HS-5 (cell line): ENCODE measurements at places on chromosomes 2 and 18.

GRCh38 chr18:37442477-37442876 lies 123.1 kb downstream of the CELF4 start:
- no peak for DNase-seq

- no peak for DNase-seq
These were observed 7.0 kb upstream of the MBP start for GRCh38 chr18:77139619-77140018.

- DNase-seq, result no peak
These were observed 186.5 kb upstream of the TPO start for GRCh38 chr2:1226766-1227165.

- no peak for DNase-seq
These were observed 81.2 kb upstream of the TXNDC2 start for GRCh38 chr18:9804517-9805104.

DNA sequence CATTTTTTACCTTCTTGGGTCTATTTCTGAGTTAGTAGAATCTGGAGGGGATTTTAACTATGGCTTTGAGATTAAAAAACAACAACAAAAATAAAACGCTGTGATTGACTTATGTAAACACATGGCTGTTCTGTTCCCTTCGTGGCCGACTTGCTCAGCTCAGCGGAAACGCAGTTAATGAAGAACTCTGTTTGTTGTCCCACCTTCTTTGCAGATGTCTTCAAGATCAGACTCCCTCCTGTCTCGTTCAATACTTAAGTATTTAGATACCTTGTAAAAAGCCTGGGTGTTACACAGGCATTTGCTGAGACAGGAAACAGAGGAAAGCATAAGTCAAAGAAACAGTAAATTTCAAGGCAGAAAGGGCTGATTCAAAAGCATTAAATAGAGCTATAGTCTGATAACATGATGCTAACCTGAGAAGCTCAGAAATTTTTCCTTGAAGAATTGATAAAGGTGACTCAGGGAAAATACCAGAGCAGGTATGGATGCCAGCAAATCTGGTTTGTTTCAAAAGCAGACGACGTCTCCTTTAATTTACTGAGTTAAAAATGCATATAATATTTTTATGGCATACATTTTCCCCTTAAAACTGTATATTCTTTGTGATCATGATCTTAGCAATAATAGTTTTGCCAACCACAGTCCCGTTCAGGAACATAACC lies 21.7 kb upstream of the POLI start:
- DNase-seq, result no peak

GRCh38 chr2:230940471-230940815 lies 15.4 kb upstream of the GPR55 start:
- no peak for DNase-seq

- DNase-seq, result no peak
These were observed 617.5 kb upstream of the CHAC2 start for GRCh38 chr2:53150146-53150545.

DNA sequence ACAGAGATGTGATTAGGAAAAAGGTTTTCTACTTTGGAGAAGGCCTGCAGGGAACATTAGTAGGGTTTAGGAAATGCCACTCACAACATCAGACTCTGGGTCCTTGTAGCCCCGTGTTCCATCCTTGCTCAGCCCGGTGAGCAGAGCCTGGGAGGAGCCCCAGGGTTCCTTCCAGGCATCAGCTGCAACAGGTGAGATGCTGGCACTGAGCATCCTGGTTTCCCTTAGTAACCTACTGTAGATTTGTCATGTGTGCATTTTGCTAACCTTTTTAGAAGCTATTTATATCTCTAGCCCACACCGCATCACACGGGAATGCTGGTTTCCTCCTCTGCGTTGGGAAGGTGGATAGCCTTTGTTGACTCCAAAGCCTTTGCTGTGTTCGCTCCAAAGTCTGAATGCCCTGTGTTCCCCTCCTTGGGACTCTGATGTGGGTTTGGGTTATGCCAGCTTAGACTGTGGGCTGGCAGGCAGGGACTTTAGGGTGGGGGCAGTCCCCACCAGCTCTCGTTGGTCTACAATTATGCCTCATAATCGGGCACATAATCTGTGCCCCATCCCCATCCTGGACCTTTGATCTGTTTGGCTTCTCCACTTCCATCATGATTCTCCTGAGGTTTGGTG lies 69.3 kb downstream of the TMEM247 start:
- no peak for DNase-seq

GRCh38 chr2:105744091-105744908 lies 412 bp upstream of the NCK2 start:
- no peak for DNase-seq

- no peak for DNase-seq
These were observed 76.6 kb downstream of the LONRF2 start for GRCh38 chr2:100245681-100246080.

GRCh38 chr2:157075924-157076323 lies 181.6 kb upstream of the GALNT5 start:
- DNase-seq, result no peak

- DNase-seq, result no peak
These were observed 27.5 kb downstream of the MYO7B start for GRCh38 chr2:127562936-127563335.

GRCh38 chr2:39839261-39839848 lies 60.3 kb upstream of the THUMPD2 start:
- DNase-seq, result no peak

DNA sequence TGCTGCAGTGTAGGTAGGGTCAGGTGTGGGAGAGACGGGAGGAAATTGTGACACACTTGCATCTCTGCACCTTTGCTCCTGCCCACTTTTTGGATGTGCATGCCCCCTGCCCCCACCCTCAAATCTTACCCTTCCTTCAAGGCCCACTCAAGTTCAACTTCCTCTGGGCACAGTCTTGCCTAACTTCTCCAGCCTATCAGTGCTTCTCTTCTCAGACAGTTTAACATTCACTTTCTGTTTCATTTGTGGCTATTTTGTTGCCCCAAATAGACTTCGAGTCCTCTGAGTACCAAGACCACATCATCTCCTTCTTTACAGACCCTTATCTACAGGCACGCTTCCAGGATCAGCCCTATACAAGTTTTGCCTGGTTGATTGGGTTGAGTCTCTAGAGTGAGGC lies 2.7 kb downstream of the ST8SIA5 start:
- DNase-seq, result no peak

DNA sequence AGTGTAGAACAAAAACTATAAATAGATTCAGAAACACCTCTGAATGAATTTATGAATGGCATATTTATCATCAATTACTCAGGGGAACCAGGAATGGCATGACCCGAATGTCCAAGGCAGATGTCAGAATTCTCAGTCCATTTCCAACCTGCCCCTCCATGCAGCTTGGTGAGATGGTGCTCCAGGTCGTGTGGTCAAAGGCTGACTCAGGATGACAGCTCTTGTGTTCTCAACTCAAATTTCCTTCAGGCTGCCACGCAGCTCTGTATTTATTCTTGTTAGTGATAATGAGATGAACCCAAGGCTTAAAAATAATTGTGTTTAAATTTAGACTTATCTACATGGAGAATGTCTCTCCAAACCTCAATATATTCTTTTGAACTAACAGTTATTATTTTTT lies 146.9 kb downstream of the METTL4 start:
- DNase-seq, result no peak

DNA sequence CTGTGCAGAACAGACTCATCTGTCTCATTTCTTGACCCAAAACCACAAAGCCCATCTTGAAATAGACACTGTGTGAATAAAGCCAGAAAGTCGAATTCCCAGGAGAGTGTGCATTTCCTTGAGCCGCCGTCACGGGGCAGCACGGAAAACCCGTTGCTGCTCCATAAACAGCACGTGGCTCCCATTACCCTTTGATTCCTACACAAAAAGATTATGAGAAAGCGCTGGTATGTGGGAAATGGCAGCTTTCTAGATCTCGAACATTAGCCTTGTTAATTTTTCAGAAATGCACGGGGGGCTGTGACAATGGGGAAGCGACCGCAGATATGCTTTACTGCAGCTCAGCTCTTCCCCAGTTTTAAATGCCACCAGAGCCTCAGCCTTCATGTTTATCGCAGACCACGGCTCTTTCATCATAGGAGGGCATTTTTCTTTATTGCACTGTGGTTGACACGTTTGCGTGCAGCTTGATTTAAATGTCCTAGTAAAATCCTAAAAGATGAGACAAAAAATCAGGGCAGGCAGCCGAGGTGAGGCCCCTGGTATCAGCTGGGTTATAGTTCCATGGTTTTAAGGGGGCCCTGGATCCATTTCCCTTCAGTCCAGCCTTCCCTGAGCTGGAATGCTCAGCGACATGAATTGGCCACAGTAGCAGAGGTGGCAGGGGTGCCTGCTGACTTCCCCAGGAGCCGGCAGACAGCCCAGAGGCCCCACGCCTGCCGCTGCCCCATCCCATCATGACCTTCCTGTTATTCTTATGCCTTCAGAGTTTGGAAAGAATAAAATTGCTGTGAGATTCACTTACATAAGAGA lies 249.3 kb downstream of the NDUFA10 start:
- DNase-seq, result no peak

DNA sequence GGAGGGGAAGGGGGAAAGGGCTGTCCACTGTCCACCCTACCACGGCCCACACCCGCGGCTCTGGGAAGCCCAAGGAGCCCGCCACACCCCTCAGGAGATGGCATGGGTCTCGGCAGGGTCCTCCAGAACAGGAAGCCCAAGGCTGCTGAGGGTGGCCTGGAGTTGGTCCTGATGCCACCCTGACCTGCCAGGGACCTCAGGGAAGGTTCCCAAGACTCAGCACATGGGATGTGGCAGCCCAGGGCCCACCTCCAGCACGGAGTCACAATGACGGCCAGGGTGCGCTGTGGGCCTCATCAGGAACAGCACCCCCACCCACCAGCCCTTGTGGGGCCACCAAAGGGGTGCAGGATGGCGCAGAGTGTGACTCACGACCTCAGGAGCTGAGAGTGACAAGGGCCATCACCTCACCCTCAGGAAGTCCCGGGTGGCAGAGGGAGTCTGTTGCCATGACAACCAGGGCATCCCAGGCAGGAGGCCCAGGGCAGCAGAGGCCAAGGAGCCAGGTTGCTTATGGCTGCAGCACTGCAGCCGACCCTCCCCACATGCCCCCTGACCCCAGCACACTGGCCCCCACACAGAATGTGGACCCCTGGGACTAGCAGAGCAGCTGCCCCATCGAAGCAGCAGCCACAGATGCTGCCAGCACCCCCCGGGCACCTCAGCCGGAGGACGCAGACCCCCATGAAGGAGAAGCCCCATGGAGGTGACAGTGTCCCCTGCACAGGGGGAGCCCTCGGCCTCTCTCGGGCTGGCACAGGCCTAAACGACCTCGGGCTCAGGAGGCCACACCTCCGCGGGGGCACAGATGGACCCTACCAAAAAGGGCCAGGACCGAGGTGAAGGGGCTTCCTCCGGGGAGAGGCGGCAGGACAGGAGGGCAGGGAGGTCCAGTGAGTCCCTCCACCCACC lies 34.3 kb downstream of the KIF1A start:
- DNase-seq, result no peak

- no peak for DNase-seq
These were observed 37.5 kb upstream of the TTN start for GRCh38 chr2:178844701-178845100.

- no peak for DNase-seq
These were observed 67.3 kb upstream of the UPP2 start for GRCh38 chr2:158034198-158034866.

DNA sequence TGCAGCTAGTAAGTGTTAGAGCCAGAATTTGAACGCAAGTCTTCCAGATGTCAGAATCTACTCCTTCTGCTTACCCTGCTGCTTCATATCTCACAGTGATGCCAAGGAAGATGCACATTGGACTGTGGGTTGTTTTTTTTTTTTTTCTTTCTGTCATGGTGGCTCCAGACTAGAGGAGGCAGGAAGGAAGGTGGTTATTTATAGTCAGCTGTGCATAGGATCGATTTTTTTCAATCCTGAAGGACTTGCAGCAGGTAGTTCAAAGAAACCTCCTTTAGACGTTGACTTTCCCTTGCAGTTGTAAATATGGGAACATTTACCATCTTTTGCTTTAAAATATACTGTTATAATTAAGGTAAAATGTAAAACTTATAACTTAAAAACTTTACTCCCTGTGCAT lies 17.3 kb downstream of the NEDD4L start:
- DNase-seq, result no peak

- DNase-seq, result no peak
These were observed 11.4 kb downstream of the G6PC2 start for GRCh38 chr2:168912466-168912865.

DNA sequence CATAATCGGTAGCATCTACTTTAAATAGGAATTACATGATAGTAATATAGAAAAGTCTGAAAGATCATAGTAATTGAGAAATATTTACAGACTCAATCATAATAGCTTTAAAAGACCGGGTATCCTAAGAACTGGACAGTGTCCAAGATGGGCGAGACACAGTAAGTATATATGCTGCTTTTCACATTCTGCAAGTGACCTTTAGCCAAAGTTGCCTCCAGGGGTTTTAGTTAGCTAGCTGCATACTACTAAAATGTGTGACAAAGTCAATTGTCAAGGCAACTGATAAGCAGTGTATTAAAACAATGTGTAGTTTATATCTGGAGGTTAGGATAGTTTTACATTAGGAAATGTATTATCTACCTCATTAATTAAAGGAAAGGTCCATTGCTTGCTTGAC lies 24.6 kb downstream of the CD302 start:
- no peak for DNase-seq

- DNase-seq, result no peak
These were observed 390.6 kb downstream of the CTNNA2 start for GRCh38 chr2:79903222-79904000.

DNA sequence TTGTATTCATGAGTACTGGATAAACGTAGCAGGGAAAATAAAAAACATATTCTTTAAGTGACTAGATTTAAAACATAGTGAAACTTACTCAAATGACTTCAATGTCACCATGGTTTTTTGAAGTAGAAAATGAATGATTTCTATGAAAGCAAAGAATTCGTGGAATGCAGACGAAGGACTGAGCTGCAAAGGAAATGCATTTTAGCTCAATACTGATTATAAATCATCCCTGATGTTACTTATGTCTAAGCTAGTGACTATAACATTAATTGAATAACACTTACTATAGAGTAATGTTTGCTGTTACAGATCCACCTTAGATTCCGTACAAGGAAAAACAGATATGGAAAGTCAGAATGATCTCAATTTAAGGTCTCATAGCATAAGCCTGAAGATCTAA lies 1257.7 kb upstream of the CDH2 start:
- DNase-seq, result no peak

GRCh38 chr2:160043265-160043664 lies 19.1 kb downstream of the PLA2R1 start:
- no peak for DNase-seq

- no peak for DNase-seq
These were observed 47.8 kb upstream of the REG3G start for GRCh38 chr2:78977661-78978145.

GRCh38 chr2:150598383-150598782 lies 110.9 kb upstream of the RND3 start:
- DNase-seq, result no peak

DNA sequence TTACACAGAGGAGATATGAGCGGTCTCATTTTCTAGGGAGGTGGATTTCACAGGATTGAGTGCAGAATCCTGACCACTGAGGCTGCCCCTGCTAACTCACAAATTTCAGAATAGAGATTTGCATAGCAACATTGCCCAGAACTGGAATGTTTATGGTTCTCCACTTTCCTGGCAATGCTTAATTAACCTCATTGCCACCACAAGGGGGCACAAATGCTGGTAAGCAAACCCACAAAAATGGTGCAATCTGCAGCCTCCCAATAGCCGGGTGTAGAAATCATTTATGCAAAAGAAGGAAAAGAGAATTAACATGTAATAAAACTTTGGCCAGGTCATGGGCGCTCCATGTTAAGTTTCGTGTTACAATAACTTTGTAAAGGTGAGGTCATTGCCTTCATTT lies 112.4 kb downstream of the CYRIA start:
- no peak for DNase-seq
